ENCODE measurements at places on chromosomes 1 and 21.

DNA sequence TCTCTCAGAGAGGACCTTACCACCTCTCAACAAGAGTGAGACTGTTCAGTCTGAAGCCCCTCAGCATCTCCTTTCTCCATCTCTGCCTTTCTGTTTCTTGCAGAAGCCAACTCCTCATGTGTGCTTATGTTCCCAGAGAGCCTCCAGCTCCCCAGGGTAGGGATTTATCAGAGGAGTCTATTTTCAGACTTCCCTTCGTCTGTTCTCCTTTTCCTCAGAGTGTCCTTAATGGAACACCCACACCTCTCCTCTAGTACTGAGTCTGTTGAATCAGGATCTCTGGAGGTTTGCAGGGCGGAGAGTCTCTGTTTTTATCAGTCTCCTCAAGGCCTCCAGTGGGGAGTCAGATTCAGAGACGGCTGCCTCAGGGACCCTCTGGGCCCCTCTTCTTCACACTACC, 25.1 kb upstream of the DNAJC6 start:
- no peak for DNase-seq

GRCh38 chr21:41964171-41964570, 10.4 kb upstream of the C2CD2 start:
- DNase-seq, result no peak

DNA sequence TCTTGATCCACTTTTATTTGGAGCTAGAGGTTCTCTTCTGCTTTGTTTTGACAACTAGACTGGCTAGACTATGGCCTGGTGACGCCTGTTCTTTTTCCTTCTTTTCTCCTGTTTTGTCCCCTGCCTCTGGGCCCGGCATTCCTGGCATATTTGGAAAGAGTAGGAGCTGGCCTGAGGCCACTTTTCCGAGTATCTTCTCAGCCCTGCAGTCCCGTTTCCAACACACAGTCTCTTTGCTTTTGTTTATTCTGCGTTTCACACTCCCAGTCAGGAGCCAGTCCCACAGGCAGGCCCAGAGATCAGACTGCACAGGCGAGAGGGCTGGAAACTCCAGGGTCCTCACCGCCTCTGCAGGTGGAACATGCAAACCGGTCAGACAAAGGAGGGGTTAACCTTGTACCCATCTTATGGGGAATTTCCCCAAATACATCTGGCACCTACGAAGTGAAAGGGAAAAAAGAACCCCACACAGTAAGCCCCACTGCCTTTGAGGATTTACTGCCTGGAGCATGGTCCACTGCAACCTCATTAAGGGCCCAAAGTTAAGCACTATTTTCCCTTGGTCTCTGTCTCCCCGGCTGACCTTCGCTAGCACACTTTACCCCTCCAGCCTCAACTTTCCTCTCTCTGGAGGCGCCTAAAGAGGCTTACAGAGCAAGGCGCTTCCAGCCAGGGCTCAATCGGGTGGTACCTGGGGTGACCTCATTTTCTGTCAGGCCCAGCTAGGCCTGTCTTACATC, 141.1 kb downstream of the TOMM20 start:
- no peak for DNase-seq

GRCh38 chr21:34871026-34871908, 177.8 kb downstream of the RUNX1 start:
- DNase-seq, result no peak

GRCh38 chr1:190102757-190103326, 374.8 kb downstream of the BRINP3 start:
- no peak for DNase-seq

GRCh38 chr1:6614019-6614928, 743 bp downstream of the PHF13 start:
- DNase-seq, result no peak

DNA sequence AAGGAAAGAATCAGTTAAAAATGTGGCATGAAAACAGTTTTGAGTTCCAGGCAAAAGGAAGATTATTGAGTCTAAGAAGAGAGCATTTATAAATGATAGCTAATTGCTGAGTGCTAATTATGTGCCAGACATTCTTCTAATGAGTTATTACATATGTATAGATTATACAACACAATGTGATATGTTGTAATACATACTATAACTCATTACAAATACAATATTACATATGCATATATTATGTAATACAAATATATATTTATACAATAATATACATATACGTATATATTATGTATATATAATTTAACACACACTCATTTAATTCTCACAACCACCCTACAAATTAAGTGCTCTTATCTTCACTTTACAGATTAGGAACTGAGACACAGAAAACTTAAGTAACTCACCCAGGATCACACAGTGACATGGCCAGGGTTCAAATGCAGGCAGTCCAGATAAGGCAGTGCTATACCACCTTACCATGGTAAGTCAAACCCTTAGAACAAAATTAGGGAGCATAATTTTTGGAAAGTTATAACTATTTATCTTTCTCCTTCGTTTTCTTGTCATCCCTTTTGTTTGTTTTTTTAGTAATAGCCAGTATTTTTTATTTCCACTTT, 4.0 kb downstream of the SORT1 start:
- no peak for DNase-seq
